ENCODE measurements at places on chromosomes 2 and 18.

- DNase-seq, result no peak
These were observed 162.6 kb downstream of the FMNL2 start for GRCh38 chr2:152497481-152498052.

GRCh38 chr18:3710712-3711301 is 260.8 kb downstream of the TGIF1 start:
- DNase-seq, result peak; percentile 68

GRCh38 chr18:2312440-2312839 is 258.9 kb downstream of the METTL4 start:
- DNase-seq, result no peak

DNA sequence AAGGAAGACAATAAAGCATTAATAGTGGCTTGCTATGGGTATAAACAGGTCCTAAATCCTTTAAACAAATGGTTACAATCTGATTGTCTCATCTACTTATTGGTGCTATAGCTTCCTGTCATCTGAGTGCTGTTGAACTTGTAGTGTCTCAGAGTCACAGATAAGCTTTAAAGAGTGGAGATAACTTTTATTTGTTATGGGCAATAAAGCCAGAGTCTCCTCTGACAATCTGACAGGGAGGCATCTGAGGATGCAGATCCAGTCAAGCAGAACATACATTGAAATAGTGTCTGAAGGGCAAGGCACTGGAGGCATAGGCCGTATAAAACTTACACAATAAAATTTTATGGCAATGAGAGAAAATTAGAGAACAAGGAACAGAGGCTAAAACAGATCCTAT is 1132.4 kb upstream of the CDH2 start:
- no peak for DNase-seq

- no peak for DNase-seq
These were observed at the start of gene CHRND for GRCh38 chr2:232525791-232526371. Gene CHRND, plus strand, starts transcription at chr2:232526160. Its CDS starts 56 bp downstream, at chr2:232526216.

- DNase-seq, result no peak
These were observed 193.4 kb downstream of the TDRD15 start for GRCh38 chr2:21317131-21317530.

DNA sequence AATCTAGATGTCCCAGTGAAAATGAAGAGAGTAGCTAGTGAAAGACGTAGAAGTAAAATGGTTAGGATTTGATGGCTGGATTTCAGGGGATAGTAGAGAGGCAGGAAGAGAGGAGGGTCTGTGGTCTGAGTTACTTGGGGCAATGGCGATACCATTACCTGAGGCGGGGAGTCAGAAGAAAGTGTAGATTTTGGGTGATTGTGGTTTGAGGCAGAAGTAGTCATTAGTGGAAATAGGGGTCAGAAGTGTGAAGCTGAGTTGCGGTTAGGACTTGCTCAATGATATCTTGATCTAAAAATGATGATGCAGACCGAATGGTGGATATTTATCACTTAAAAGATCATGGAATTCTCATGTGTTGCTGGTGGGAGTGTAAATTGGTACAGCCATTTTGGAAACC is 41.0 kb downstream of the CEP192 start:
- DNase-seq, result no peak

- DNase-seq, result no peak
These were observed 10.8 kb downstream of the MBOAT2 start for GRCh38 chr2:8992643-8993042.

DNA sequence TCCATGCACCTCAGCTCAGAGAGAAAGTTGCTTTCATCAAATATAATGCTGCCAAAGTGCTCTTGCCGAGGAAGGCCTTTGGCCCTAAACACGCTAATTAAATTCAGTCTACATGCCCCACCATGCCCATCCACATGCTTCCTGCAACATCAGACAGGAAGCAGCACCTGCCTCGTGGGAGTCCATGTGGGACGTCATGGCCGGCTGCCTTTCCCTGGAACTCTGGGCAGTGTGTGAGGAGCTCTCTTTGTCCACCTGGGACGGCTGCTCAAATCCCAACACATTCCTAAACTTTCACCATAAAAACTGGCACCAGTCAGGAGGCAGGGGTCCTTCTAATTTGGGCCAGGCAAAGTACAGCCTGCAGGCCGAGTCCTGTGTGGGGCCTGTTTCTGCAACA is 23.1 kb downstream of the FAM178B start:
- no peak for DNase-seq

DNA sequence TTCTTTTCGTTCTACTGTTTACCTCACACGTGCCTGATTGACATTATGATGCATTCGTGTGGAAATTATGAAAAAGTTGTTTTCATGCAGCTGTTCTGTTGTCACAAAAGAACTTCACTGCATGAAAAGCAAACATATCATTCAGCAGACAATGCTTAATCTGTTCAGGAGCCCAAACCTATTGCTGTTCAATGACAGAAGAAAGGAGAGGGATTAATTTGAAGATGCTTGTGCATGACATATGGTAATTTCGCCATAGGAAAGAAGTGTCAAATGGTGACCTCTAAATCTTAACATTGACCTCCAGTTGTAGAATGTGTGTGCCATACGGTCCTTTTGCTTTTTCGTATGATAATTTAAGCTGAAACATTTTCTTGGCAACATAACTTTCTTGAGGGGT is 124.5 kb downstream of the WDR7 start:
- DNase-seq, result no peak

- peak; percentile 89 for DNase-seq
These were observed 72.4 kb upstream of the IL1R1 start for GRCh38 chr2:102070058-102070642.

DNA sequence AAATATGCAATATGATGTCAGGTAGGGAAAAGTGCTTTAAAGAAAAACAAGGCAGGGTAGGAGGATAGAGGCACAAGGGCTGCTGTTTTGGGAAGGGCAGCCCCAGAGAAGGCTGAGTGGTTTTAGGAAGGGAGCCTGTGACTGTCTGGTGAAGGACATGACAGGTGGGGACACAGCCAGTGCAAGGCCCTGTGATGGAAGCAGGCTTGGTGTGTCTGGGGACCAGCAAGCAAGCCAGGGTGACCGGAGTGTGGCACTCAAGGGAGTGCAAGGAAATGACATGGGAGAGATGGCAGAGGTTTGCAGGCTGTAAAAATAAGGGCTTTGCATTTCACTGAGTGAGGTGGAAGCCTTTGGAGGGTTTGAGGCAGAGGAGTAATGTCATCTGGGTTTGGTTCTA is 62.0 kb downstream of the LTBP1 start:
- no peak for DNase-seq

GRCh38 chr2:49335546-49335945 is 181.2 kb upstream of the FSHR start:
- DNase-seq, result no peak

GRCh38 chr2:182724656-182725055 is 8.6 kb downstream of the DNAJC10 start:
- no peak for DNase-seq

DNA sequence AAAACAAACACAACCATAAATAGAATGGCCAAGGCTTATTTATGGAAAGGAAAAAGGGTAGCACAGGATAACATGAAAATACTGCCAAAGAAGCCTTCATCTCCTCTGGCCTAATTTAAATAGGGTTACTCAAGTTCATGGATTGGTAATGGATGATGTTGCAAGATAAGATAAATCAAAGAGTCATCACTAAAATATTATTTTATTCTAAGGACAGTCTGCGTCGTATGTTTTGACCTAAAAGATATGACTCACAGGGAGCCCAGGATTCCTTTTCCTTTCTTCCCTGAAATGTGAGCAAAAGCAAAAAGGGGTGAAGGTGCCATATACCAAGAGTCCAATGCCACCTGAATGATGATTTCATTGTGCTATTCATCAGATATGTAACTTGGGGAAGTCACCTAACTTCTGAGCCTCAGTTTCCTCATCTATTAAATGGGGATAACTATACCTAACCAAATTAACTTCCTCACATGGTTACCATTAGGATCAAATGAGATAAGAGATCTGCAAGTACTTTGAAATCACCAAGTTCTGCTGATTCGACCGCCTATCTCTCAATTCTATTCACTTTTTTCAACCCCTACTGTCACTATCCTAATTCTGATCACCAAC is 137.7 kb downstream of the THADA start:
- DNase-seq, result peak; percentile 85

GRCh38 chr2:21288299-21288698 is 164.5 kb downstream of the TDRD15 start:
- no peak for DNase-seq

GRCh38 chr2:128286011-128286721 is 32.5 kb downstream of the HS6ST1 start:
- no peak for DNase-seq

DNA sequence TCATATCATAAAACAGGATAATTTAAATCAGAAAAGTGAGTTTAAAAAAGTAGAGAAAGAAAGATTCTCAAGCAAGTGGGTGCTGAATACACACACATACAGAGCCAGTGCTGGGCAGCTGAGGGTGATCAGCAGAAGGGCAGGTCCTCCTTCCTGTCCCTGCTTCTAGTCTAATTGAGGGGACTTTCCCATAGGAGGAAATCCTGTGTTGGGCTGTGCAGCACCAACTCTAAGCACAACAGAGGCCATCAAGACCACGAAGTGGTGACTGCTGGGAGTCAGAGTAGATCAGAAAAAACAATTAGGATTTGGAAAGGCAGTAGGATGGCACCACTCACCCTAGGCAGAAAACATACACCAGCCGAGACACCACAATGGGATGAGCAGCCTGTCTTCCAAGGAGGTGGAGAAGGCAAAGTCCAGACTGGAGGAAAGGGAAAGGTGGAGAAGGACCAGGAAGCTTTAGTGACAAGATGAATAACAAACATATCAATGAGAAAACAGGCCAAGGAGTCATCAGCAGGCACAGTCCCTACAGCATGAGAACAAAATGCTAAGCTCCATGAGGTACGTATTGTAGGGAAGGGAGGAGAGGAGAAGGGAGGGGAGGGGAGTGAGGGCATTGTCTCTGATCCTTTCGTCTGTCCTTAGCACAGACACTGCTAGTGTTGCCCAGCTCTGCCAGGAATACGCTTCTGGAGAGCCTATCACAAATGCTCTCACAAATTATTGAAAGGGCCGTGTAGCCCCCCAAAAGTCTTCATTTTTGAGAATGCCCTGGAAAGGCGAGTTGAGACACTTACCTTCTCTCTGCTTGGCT is 16.7 kb upstream of the MSGN1 start:
- DNase-seq, result no peak

GRCh38 chr2:221554769-221555493 is 17.2 kb downstream of the EPHA4 start:
- no peak for DNase-seq

DNA sequence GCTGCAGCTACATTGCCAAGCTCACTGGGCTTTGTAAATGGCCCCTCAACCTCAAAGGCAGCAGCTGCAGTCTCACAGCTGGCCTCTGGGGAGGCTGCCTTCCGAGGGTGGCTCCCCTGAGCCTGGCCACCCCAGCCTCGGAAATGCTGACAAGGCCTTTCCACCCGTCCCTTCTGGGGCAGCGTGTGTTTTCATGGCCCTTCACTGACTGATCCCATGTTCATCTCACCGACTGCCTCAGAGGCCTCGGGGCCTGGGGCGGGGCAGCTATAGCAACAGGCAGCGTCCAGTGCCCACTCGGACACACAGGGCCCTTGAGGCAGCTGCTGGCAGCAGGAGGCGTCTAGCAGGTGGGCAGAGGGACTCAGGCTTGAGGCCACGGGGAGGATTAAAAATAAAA is 149.7 kb downstream of the GLI2 start:
- DNase-seq, result no peak

DNA sequence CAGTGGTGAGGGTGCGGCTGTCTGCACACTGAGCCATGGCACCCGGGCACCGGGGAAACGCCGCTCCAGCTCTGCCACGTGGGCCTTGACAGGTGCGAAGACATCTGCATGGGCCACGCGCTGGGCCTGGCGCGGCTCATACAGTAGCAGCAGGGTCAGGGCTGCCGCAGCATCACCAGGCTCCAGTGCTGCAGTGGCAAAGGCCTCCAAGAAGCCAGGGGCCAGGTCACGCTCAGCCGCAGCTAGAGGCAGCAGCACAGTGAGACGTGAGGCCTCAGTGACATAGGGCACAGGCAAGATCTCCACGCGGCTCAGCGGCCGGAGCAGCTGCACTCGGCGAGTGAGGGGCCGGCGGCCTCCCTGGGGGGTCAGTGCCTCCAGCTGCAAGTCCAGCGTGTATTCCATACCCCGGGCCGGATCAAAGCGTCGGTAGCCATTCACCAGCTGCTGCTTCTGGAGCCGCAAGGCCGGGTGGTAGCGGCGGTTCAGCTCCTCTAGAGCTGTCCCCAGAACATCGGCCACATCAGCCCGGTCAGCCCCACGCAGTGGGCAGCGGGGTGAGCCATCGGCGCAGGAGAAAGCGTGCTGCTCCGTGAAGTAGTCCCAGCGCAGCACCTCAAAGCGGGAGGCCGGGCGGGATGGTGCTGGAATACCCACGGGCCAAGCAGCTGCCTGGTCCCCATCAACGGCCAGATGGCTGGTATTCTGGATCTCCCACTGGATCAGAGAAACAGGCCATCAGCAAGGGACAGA is 3.5 kb downstream of the CHPF start:
- DNase-seq, result no peak

DNA sequence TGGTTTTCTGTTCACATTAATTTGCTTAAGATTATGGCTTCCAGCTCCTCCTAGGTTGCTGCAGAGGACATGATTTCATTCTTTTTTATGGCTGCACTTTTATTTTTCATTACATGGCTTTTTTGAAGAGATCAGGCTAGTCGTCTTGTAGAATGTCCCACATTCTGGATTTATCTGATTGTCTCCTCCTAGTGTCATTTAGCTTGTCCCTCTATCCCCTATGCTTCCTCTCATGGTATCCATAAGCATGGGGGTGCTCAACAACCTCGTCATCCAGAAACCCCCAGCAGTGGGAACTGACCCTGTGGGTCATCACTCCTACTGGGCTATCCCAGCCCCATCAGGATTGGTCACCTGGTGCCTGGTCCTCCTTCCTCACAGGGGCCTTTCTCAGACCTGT is 49.6 kb downstream of the SERTAD2 start:
- DNase-seq, result no peak

DNA sequence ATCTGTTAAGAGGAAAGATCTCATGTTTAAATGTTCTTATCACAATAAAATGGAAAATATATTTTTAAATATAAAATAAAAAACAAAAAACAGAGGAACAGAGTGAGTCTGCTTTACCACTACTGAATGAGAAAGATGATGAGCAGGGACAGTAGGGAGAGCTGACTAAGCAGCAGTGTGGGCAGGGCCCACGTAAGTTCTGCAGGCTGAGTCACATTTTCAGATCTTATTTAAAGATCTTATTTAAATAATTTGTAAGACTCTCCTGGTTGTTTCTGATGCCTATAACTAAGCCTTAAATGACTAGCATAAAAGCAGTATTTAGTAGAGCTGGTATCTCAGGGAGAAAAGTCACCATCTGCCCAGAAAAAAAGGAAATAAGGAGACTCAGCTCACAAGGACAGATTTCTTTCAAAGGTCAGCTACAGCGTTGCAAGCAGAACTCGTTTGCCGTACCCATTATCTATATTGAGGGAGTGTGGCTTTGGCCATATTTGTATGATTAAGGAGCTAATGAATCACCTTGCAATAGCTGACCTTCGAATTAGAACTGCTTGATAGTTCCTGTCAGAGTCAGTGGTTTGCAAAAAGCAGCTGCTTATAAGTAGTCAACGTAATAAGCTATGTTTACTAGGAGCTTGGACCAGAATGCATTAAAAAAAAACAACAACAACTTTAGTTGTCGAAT is 322.1 kb upstream of the CHAC2 start:
- DNase-seq, result no peak

All from foreskin fibroblast (primary cell).